ENCODE measurements at places on chromosomes 1 and 21. TPM values are rescaled to one million over a fixed set of nuclear protein-coding genes. Genes with fewer than 3 reads are reported as not detected.

HSF2BP gene
- total RNA-seq, result 0.45 TPM

THEM5 gene
- not detected for total RNA-seq

SCAMP3 gene
- total RNA-seq, result 125 TPM

OR6N1 gene
- not detected for total RNA-seq

SPRR2B gene
- total RNA-seq, result not detected

RXRG gene
- total RNA-seq, result not detected

PALMD gene
- total RNA-seq, result not detected

FAM72A gene
- 6.7 TPM for total RNA-seq

CD2 gene
- not detected for total RNA-seq

MLLT11 gene
- 5.8 TPM for total RNA-seq

CRABP2 gene
- total RNA-seq, result 50.8 TPM

ITLN1 gene
- total RNA-seq, result not detected

DENND2D gene
- total RNA-seq, result 2.1 TPM

PLD5 gene
- under 0.01 TPM for total RNA-seq

TSPEAR gene
- not detected for total RNA-seq

AMPD1 gene
- total RNA-seq, result not detected

RSPH1 gene
- total RNA-seq, result not detected

WNT9A gene
- 0.30 TPM for total RNA-seq

FLG gene
- not detected for total RNA-seq

LCK gene
- not detected for total RNA-seq

GNG4 gene
- total RNA-seq, result 1.3 TPM

INAVA gene
- total RNA-seq, result 0.34 TPM

DENND2C gene
- 0.84 TPM for total RNA-seq

C4BPA gene
- not detected for total RNA-seq

Measured in bronchus fibroblast of lung (primary cell).